DMS79 treated with DMSO at 0.1 percent for 48 hours (cell line): ENCODE measurements at places on chromosomes 3 and 15.

GRCh38 chr15:52153900-52154895 lies 37.0 kb downstream of the GNB5 start:
- DNase-seq = peak; percentile 53

DNA sequence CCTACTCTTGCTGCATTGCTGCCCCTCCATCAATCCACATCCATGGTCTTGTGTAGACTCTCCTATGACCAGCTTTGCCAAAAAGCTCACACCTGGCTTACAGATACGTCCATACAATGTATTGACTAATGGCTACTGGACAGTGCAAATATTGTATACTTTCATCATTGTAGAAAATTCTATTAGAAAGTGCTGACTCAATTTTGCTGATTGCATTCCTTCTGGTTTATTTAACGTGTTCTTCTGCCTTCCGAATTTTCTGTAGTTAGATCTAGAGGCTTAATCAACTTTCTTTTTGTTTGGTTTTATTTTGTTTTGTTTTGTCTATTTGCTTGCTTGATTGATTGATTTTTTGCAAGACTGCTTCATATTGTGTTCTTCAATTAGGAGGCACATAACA lies 29.8 kb upstream of the CNOT10 start:
- DNase-seq = no peak

GRCh38 chr15:57992761-57993355 lies 72.7 kb downstream of the ALDH1A2 start:
- no peak for DNase-seq

DNA sequence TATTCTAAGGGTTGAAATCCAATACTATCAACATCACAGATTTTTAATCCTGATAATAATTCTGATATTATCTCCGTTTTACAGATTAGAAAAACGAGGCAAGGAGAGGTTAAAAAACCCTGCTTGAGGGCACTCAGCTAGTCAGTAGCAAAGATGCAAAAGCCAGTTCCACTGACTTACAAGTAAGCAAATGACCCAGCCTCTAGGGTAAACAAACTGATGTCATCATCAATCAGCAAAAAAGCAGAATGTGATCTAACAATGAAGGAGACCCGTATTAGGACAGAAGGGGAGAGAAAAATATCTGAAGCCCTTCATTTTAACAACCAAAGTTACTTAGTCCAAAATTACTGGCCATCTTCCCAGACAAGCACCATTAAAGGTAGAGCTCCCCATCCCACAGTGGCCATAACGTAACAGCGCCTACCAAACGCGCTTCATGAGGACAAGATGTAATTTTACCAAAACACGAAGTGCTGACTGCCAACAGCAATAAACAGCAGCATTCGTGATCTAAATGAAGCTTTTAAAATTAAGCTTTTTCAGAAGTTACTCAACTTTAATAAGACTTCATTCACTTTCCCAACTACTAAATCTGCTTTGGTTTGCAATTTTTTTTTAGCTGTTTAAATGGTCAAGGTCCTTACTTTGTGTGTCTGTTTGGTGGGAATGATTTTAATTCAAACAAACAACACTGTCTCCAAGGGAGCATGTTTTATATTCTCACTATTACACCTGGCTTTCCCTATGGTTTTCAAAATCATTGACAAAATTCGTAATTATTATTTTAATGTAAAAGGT lies 176.6 kb downstream of the OSBPL10 start:
- DNase-seq = no peak

DNA sequence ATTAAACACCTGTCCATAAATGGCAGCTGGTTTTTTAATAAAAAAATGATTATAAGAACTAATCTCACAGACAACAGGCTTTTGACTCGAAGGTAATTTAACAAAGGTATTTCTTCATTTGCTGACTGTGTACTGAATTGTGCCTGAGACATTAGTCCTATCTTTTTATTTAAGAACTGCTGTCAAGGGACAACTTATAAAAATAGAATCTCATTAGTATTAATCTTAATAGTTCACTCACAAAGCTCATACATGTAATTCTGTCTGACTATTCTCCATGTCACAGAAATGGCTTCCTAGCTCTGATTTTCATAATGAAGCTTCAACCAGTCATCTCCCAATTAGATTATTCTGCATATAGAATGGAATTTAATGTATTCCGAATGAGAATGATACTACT lies 276.9 kb upstream of the PDZRN3 start:
- no peak for DNase-seq

GRCh38 chr3:160686955-160687535 lies 10.1 kb downstream of the ARL14 start:
- peak; percentile 17 for DNase-seq

GRCh38 chr3:41163421-41163820 lies 35.9 kb upstream of the CTNNB1 start:
- no peak for DNase-seq

- no peak for DNase-seq
Observed at GRCh38 chr3:194984066-194984465, 286.9 kb downstream of the XXYLT1 start.

DNA sequence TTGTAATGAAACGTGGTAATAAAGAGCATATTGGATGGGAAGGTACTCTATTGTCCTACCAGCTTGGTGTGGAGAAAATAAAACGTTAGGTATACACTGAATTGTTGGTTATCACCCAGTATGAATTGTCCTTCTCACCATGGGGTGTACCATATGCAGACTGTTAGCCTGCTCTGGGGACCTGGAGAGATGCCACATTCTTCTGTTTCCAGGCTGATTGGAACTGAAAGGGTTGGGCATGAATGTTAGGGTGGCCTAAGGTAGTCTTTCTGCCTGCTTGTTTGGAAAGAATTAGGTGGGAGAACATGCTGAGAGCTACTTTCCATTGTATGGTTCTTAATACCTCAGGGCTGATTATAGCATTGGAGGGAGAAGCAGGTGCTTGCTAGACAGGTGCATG lies 340.6 kb downstream of the PTPRG start:
- no peak for DNase-seq

GRCh38 chr3:129045675-129046036 lies 14.9 kb upstream of the GP9 start:
- DNase-seq = no peak

GRCh38 chr3:134928819-134929218 lies 133.8 kb downstream of the EPHB1 start:
- DNase-seq = no peak

DNA sequence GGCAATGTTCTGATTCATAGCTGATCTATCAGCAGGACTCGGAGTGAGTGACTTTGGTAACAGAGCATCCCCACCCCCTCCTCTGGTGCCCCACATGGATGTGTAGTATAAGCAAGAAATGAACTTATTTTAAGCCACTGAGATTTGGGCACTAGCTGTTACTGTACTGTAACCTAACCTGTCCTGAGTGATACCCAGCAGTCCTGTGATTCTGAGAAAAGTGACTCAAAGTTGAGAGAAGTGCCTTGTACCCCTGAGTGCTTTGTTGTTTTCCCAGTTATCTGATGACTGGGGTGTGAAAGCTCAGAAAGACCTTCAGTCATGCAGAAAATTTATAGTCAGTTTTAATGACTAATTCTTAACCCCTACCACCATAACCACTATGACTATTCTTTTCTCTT lies 439.9 kb upstream of the RBMS3 start:
- no peak for DNase-seq

- no peak for DNase-seq
Observed at GRCh38 chr3:38722781-38723568, 73.5 kb upstream of the SCN5A start.

DNA sequence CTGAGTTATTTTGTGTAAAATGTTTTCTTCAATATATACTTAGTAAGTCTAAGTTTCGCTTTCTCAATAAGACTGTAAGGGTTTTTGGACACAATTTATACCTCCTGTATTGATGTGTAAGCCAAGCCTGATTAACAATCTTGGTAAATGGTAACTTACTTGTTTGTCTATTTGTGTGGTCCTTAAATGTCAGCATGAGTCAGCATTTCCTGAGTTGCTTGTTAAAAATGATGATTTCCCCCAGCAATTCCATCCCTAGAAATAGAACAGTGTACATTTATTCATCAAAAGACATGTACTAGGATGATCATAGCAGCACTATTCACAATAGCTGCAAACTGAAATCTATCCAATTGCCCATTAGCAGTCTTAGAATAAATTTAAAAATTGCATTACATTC lies 53.4 kb upstream of the LRIG1 start:
- DNase-seq = no peak

DNA sequence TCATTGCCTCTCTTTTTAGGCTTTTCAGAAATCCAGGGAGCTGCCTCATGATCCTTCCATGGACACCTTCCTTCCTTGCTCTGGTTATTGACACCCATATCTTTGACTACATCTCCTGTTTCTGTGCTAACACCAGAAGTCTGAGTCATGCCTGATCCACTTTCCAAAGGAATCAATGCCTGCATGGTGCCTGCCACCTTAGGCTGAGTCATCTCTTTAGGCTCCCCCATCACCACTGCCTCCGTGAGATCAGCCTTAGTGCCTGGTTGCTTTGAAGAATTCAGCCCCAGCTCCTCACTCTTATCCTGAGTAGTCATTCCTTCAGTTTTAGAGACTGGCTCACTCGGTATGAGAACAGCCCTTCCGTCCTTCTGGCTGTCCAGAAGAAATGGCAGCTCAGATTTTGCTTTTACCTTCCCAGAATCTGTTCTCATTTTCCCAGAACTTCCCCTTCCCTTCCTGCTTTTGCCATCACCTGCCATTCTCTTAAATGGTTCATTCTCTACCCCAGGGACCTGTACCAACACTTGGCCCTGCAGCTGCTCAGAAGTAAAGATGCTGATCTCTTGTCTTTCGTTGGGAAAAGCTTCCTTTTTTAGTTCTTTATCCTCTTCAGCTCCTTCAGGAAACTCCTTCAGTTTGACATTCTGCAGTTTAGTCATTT lies 105.3 kb downstream of the MAP4 start:
- no peak for DNase-seq

DNA sequence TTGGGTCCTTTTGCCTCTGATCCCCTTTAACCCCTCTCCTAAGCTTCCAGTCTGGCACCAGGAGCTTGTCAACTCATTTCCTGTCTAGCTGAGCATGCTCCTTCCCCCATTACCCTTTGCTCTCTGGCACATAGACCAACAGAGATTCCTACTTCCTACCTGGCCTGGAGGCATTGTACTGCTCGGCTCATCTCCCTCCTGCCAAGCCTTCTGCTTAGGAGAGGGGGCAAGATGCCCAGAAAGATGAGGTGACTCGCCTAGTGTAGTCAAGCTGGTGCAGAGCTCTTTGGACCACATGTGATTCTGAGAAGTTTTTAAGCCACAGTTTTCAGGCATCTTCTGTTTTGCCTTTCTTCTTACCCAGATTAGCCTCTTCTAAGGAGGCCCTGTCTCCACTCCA lies 95.4 kb downstream of the ZNF621 start:
- DNase-seq = no peak

DNA sequence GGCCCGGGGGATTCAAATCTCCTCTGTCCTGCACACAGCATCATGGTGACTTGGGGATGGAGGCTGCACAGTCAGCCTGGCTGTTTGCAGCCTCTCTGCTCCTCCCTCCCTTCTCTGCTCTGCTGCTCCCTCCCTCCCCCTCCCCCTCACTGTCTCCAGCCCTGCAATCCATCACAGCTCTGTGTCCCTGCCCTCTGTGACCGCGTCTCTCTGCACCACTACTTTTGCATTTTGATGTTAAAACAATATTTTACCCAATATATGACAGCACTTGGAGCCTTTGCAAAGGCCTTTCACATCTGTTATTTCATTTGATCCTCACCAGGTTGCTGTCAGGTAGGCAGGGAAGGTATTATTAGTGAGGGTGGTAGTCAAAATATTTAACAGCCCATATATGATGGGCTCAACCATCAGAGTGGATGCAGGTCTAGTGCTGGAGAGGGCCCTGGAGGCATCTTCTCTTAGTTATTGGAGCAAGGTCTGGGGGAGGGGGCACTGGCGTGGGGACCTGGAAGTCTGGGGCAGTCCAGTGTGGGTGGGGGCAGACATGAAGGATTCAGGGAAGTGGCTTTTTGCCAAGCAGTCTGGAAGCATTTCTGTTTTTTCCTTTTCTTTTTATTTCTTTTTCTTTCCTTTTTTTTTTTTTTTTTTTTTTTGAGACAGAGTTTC lies 16.3 kb upstream of the VPS8 start:
- DNase-seq = no peak

- DNase-seq = no peak
Observed at GRCh38 chr15:48426044-48426443, 94.8 kb downstream of the DUT start.

DNA sequence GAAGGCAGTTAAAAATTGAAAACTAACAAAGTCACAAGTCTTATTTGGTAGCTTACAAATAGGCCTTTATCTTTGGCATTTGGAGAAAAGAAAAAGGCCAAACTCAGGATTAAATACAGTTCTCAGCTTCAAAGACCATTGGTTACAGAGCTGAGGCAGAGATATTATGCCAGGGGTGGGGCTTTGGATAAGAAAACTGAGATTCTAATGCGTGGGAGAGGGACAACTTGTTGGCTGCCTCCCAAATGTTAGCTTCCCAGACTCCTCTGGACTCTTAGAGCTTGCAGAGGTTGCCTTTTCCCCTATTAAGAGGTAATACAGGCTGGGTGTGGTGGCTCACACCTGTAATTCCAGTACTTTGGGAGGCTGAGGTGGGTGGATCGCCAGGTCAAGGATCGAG lies 231.8 kb downstream of the SQOR start:
- no peak for DNase-seq

GRCh38 chr3:4355401-4356219 lies 52.4 kb downstream of the SETMAR start:
- DNase-seq = peak; percentile 29

DNA sequence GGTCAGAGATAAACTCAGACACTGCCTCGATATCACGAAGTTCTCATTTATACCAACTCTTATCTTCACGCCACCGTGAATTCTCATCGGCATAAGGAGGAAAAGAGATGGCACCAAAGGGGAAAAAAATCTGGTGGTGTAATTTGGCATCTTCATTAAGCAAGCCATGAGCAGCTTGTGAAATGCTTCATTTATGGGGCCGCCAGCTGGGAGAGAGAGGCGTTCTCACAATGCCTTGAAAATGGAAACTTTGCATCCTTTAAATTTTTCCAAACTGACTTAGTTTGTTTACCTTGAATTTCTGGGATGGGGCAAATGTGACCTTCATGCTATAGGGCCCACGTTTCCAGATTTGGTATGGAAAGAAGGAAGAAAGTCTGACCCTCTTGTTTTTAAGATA lies 242.5 kb upstream of the ST8SIA2 start:
- no peak for DNase-seq

GRCh38 chr3:33155301-33155700 lies 41.5 kb downstream of the CRTAP start:
- no peak for DNase-seq
